HFFc6 (cell line): ENCODE measurements at places on chromosomes 11 and 22. TPM values are rescaled to one million over a fixed set of nuclear protein-coding genes. Genes with fewer than 3 reads are reported as not detected.

DNA sequence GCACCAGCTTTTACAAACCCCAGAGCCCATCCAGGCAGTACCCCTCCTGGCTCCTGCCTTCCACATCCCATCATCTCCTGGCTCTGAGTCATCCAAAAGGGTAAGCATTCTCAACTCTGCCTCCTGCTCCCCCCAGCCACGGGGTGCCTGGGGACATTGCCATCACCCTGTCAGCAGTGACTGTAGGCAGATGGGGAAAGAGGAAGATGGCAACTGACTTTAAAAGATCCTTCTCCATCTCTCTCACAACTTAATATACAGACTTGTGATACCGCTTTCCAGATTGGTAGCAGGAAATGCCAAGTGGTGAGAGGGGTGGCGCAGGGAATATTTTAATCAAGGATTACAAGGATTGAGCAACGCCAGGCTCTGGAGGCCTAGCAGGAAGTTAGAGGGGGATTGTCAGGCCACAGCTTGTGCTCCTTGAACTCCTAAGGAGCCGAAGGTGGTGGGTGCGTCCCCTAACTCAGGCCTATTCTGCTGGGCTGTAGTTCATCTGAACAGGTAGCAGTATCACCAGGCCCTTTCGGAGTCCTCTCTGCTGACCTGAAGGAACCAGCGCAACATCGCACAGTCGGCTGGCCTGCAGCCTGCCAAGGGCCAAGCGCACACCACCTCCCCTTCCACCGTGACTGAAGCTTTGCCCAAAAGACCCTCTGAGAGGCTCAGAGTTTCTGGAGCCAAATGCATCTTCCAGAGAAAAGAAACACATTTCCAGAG is 83.3 kb downstream of the ZC3H12C start:
- H3K4me3 ChIP-seq, result no peak overlapping the region
- DNase-seq, result no peak
- no peak overlapping the region for H3K27ac ChIP-seq

The OR51I1 gene
- not detected in 2 replicates for total RNA-seq

DNA sequence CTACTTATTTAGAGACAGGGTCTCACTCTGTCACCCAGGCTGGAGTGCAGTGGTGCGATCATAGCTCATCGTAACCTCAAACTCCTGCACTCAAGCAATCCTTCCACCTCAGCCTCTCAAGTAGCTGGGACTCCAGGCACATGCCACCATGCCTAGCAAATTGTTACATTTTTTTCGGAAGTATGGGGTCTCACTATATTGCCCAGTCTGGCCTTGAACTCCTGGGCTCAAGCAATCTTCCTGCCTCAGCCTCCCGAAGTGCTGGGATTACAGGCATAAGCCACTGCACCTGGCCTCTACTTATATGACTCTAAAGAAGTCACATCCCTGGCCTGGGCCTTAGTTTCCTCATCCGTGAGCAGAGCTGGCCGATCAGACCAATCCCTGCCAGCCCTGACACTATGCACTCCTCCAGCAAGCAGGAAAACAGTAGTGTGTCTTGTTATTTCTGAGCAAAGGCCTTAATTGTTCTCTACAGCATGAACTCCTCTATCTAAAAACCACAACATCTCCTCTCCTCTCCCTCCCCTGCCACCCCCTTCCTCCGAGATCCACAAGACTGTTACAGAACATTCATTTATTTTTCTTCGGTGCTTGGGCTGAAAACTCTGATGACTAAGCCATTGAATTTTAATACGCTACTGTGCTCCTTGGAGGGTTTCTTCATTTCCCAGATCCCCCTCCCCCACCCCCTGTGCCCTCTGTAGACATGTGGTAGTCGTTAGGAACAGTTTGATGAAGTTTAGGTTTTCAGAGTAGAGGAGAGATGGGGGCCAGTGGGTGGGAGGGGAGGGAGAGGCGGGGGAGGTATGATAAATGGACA is 91.5 kb downstream of the ABTB2 start:
- H3K27me3 ChIP-seq, result peaks cover 10% of the 10 kb centered on the region
- no peaks in the 10 kb centered on the region; the same call in 1 of the 2 replicates for H3K36me3 ChIP-seq
- peak; percentile 77 for DNase-seq
- H3K4me1 ChIP-seq, result peaks cover 35% of the 10 kb centered on the region
- peak overlapping the region; percentile 56 for H3K4me3 ChIP-seq
- peak overlapping the region; percentile 80 for H3K27ac ChIP-seq

The TBX10 gene
- total RNA-seq, result not detected in 3 replicates

The B4GALNT4 gene
- 9.0 and 13.7 TPM in 2 replicates for total RNA-seq

DNA sequence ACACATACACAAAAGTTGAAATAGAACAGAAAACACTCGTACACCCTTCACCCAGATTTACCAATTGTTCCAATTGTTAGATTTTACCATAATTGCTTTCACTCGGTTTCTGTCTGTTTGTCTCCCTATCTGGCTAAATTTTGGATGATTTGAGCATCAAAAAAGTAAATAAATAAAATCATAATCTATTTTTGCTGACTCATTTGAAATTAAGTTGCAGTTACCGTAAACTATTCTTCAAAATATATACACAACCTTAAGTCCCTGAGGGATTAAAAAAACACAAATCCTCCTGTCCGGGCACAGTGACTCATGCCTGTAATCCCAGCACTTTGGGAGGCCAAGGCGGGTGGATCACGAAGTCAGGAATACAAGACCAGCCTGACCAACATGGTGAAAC is 81.3 kb upstream of the SYT9 start:
- no peak overlapping the region for H3K4me3 ChIP-seq
- H3K27me3 ChIP-seq, result peaks cover 4% of the 10 kb centered on the region; the same call in 1 of the 2 replicates
- DNase-seq, result no peak
- H3K36me3 ChIP-seq, result no peaks in the 10 kb centered on the region
- no peaks in the 10 kb centered on the region for H3K4me1 ChIP-seq

The VEGFB gene
- total RNA-seq, result 63.4 to 78.2 TPM (median 74.9 TPM) in 3 replicates

- no peaks in the 10 kb centered on the region; the same call in 1 of the 2 replicates for H3K27me3 ChIP-seq
- no peak for DNase-seq
- peaks cover 3% of the 10 kb centered on the region for H3K4me1 ChIP-seq
- no peak overlapping the region for H3K27ac ChIP-seq
Measured at GRCh38 chr22:23204541-23205157, 24.3 kb downstream of the BCR start.

- no peak for DNase-seq
- H3K4me3 ChIP-seq, result no peak overlapping the region
- H3K36me3 ChIP-seq, result no peaks in the 10 kb centered on the region
- H3K27ac ChIP-seq, result no peak overlapping the region
- H3K27me3 ChIP-seq, result peaks cover 28% of the 10 kb centered on the region
Measured at GRCh38 chr11:61054927-61055562, 47.2 kb upstream of the CD5 start.

The SCN3B gene
- not detected in 3 replicates for total RNA-seq

- H3K27me3 ChIP-seq, result no peaks in the 10 kb centered on the region; the same call in 1 of the 2 replicates
- H3K27ac ChIP-seq, result no peak overlapping the region
- H3K4me1 ChIP-seq, result no peaks in the 10 kb centered on the region
- H3K4me3 ChIP-seq, result no peak overlapping the region
Measured at GRCh38 chr11:107272561-107272960, 185.1 kb downstream of the CWF19L2 start.

The MRGPRX3 gene
- total RNA-seq, result not detected in 3 replicates

GRCh38 chr11:67396259-67396581 is 4.4 kb downstream of the RAD9A start:
- no peaks in the 10 kb centered on the region; the same call in 1 of the 2 replicates for H3K27me3 ChIP-seq
- H3K4me1 ChIP-seq, result peaks cover 16% of the 10 kb centered on the region
- no peak for DNase-seq
- peaks cover 7% of the 10 kb centered on the region; the same call in 1 of the 2 replicates for H3K36me3 ChIP-seq
- H3K27ac ChIP-seq, result peak overlapping the region; percentile 29; the same call in 1 of the 2 replicates
- no peak overlapping the region for H3K4me3 ChIP-seq

- peaks cover 1% of the 10 kb centered on the region; the same call in 1 of the 2 replicates for H3K27me3 ChIP-seq
- no peak overlapping the region for H3K4me3 ChIP-seq
- H3K36me3 ChIP-seq, result peaks cover 54% of the 10 kb centered on the region
Measured at GRCh38 chr11:5705688-5706087, 16.1 kb downstream of the TRIM22 start.

- peaks cover 44% of the 10 kb centered on the region for H3K27me3 ChIP-seq
- no peaks in the 10 kb centered on the region for H3K4me1 ChIP-seq
- no peak for DNase-seq
Measured at GRCh38 chr11:117572129-117572528, 224.9 kb downstream of the DSCAML1 start.

The MYBPC3 gene
- total RNA-seq, result not detected in 3 replicates

The CEP126 gene
- 1.4 to 1.9 TPM (median 1.8 TPM) in 3 replicates for total RNA-seq

DNA sequence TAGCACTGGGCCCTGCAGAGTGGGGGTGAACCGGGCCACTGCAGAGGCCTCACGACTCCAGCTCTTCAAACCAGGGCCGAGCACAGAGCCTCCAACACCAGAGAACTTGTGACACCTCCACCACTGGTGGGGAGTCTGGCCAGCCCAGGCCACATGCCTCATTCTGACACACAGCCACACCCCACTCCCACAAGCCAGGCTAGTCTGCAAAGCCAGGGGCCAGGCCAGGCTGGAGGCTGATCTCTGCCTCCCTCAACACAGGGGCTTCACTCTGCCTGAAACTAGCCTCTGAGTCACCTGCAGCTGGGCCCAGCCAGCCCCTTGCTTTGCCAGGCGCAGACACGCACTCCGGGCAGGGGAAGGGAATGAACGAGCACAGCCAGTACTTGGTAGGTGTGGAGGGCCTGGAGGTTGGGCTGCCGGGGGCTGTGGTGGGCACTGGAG is 102.9 kb downstream of the MED15 start:
- no peaks in the 10 kb centered on the region for H3K4me1 ChIP-seq
- H3K27me3 ChIP-seq, result peaks cover 41% of the 10 kb centered on the region
- no peaks in the 10 kb centered on the region for H3K36me3 ChIP-seq

- DNase-seq, result no peak
- peaks cover 70% of the 10 kb centered on the region for H3K27me3 ChIP-seq
- H3K4me3 ChIP-seq, result no peak overlapping the region
- peaks cover 6% of the 10 kb centered on the region; the same call in 1 of the 2 replicates for H3K4me1 ChIP-seq
- H3K27ac ChIP-seq, result no peak overlapping the region
Measured at GRCh38 chr11:64409707-64410403, 50.9 kb downstream of the RPS6KA4 start.

DNA sequence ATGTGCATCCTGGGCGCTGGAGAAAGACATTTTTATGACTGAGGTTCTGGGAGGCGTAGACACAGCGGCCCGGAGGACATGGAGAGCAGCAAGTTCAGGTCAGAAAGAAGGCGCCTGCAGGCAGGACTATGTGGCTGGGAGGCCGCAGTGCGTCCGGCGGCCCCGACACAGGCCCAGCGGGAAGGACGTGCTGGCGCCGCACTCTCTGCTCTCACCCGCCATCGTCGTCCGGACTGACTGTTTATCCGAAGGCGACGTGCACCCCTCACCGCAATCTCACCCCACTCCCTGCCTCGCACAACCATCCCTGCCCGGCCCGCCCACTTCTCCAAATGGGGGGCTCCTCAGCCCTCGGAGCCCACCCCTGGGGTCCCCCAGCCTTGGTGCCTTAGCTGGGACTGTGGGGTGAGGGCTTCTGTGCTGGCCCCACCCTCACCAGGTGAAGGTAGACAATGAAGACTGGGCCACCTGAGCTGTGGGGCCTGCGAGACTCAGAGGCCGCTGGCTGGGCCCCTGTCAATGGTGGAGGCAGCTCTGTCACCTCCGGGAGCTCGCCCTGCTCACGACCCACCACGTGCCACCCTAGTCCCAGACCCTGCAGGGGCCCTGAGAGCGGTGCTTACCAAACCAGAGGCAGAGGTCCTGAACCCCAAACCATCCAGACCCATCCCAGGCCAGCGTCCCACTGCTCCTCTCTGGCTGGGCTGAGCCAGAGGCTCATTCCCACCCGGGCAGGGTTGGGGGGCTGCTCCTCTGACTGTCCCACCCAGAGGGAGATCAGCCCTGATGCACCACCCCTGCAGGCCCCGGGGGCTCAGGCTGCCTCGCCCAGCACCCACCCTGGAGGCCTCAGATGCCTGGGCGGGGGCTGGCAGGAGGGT is 16.2 kb upstream of the MUC5B start:
- no peak for DNase-seq
- no peak overlapping the region for H3K27ac ChIP-seq
- H3K27me3 ChIP-seq, result peaks cover 14% of the 10 kb centered on the region; the same call in 1 of the 2 replicates
- H3K4me3 ChIP-seq, result no peak overlapping the region
- peaks cover 4% of the 10 kb centered on the region; the same call in 1 of the 2 replicates for H3K36me3 ChIP-seq

DNA sequence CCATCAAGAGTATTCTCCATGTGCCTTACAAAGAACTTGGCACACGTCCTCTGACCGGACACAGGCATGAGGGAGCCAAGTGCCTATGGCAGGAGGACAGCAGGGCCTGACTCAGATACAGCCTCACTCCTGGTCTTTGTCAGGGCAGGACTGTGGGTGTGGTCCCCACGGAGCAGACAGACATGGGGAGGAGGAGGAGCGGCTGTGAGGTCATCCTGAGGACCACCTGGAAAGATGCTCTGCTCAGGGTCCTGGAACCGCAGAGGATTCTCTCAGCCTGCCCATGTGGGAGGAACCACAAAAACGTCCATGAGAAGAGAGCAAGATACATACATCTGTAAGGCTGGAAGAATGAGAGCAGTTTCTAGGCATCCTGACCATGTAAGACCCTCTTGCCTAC is 576.3 kb downstream of the BRD1 start:
- no peaks in the 10 kb centered on the region for H3K27me3 ChIP-seq
- H3K4me3 ChIP-seq, result no peak overlapping the region
- no peak overlapping the region for H3K27ac ChIP-seq
- no peak for DNase-seq
- no peaks in the 10 kb centered on the region for H3K4me1 ChIP-seq

The OR4D9 gene
- not detected in 3 replicates for total RNA-seq

The DRD4 gene
- 0.14 and 0.55 TPM in 2 replicates for total RNA-seq

- H3K36me3 ChIP-seq, result no peaks in the 10 kb centered on the region
- peaks cover 11% of the 10 kb centered on the region for H3K4me1 ChIP-seq
Measured at GRCh38 chr11:126163074-126163700, 48.3 kb downstream of the RPUSD4 start.

DNA sequence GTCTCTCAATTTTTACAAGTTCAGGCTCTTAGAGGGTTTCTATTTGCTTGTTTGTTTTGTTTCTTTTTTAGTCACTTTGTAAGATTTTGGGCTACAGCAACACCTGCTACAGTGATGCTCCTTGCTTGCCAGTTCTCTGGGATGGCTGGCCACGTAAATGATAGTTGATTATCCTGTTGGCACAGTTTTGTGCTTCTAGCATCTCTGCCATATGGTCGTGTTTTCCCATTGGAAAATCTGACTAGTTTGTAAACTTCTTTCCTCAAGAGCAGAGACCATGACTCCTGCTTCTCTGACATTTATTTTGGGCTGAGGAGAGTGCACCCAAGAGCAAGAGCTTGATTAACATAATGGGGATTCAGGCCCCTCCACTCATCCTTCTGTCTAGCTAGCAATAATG is 1621.6 kb upstream of the RAG2 start:
- no peak for DNase-seq
- H3K4me1 ChIP-seq, result no peaks in the 10 kb centered on the region
- H3K27me3 ChIP-seq, result no peaks in the 10 kb centered on the region
- H3K27ac ChIP-seq, result no peak overlapping the region
- no peak overlapping the region for H3K4me3 ChIP-seq
- H3K36me3 ChIP-seq, result peaks cover 4% of the 10 kb centered on the region; the same call in 1 of the 2 replicates

GRCh38 chr11:83088965-83089364 is 17.3 kb upstream of the RAB30 start:
- 0 out of 2 replicates have a peak, but pooled peaks cover 2% of the 10 kb centered on the region for H3K27me3 ChIP-seq
- no peaks in the 10 kb centered on the region for H3K36me3 ChIP-seq
- DNase-seq, result no peak
- no peak overlapping the region for H3K27ac ChIP-seq
- peaks cover 15% of the 10 kb centered on the region for H3K4me1 ChIP-seq
- no peak overlapping the region for H3K4me3 ChIP-seq

The CRYBA4 gene
- total RNA-seq, result not detected in 3 replicates

The OR5M11 gene
- not detected in 3 replicates for total RNA-seq
